ENCODE measurements at places on chromosomes 1 and 21.

GRCh38 chr1:86993269-86993985 is 79.0 kb downstream of the HS2ST1 start:
- DNase-seq: no peak

DNA sequence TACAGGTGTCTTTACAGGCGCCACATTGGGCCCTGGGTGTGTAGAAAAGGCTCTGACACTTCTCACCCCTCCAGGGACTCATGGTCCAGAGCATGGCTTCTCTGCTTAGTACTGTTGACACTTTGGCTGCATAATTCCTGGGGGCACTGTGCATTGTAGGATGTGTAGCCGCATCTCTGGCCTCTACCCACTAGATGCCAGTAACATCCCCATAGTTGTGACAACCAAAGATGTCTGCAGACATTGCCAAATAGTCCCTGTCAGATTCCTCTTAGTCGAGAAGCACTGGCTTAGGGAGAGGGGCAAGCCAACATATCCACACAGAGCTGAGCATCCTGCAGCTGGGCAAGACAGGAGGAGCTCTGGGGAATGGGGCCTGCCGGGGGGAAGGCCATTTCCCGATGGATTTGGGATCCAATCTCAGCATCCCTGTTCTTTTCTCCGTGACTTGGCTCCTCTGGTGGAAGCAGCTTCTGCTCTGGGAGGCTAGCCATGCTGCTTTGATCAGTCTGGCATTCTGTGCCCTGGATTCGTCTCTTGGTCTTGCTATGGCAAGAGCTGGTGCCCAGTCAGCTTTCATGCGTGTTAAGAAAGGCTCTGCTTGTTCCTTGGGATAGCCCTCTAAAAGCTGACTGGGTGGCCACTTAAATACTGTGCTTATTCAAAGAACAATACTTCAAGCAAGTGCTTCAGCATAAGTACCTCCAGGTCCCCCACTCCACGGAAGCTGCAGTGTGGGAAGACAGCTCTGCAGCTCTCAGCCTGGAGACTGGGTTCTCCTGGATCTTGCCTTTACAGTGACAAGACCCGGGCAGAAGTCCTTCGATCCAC is 38.3 kb upstream of the SCMH1 start:
- DNase-seq: no peak

DNA sequence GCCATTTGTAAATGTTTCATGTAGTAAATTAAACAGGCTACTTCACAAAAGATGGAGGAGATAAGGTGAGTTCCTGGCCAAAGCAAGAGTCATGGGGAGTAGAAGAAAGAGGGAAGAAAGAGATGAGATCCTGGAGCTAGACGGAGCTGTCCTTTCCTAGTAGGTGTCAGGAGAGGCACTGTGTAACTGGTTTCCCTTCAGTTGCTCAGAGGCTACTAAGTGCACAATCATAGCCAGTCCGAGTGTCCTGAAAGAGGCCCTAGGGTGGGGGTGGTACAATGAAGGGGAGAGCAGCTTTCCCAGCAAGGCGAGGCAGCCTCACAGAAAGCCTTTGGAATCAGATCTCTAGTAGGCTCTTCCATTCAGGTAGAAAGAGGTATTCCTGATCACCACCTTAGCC is 390.9 kb downstream of the KCNH1 start:
- no peak for DNase-seq

GRCh38 chr1:200051620-200052019 is 24.1 kb downstream of the NR5A2 start:
- DNase-seq: no peak

GRCh38 chr1:79252598-79252997 is 246.1 kb upstream of the ADGRL4 start:
- no peak for DNase-seq

DNA sequence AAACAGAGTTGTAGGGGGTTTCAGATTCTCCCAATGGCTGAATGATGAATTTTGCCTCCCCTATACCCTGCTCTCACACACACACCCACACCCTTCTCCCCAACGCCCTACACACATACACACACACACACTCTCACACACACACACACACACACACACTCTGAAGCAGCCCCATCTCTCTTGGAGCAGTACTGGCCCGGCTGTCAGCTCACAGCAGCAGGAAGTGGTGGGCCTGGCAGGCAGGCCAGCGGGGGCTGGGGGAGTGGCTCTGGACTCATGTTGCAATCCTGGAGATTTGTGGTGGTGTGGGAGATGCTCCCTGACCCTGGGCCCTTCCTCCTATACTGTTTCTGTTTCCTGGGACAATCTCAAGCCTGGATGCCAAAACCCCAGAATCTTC is 2.2 kb downstream of the IKBKE start:
- no peak for DNase-seq
